ENCODE measurements at places on chromosomes 12 and 14. TPM values are rescaled to one million over a fixed set of nuclear protein-coding genes. Genes with fewer than 3 reads are reported as not detected.

Gene SLC25A47
- not detected for total RNA-seq

Gene SRRM4
- not detected for total RNA-seq

Gene SPRING1
- 27.1 TPM for total RNA-seq

Gene LRP1-AS
- not detected for total RNA-seq

Gene SERPINA12
- total RNA-seq: not detected

Gene ACOT6
- not detected for total RNA-seq

Gene CCDC38
- under 0.01 TPM for total RNA-seq

Gene SIX4
- 15.6 TPM for total RNA-seq

Gene FITM1
- 0.72 TPM for total RNA-seq

Gene EFS
- 9.8 TPM for total RNA-seq

Gene GRIN2B
- not detected for total RNA-seq

Gene SPPL3
- total RNA-seq: 10.9 TPM

Gene CRY1
- total RNA-seq: 18.1 TPM

Gene SLC4A8
- 2.9 TPM for total RNA-seq

Gene KLC1
- 198 TPM for total RNA-seq

Gene CLEC4D
- total RNA-seq: not detected

Gene HEATR5A
- total RNA-seq: 38.3 TPM

Gene LBHD2
- total RNA-seq: not detected

Gene OVCH1
- total RNA-seq: under 0.01 TPM

Gene KLHL33
- total RNA-seq: 0.36 TPM

Gene SSTR1
- total RNA-seq: under 0.01 TPM

Gene KRT80
- total RNA-seq: 0.59 TPM

Gene RPS6KA5
- 1.4 TPM for total RNA-seq

Gene GPR132
- under 0.01 TPM for total RNA-seq

Gene TAS2R42
- total RNA-seq: not detected

Gene PAH
- total RNA-seq: not detected

Gene PAWR
- total RNA-seq: 78.5 TPM

Gene OSGEP
- 47.8 TPM for total RNA-seq

Gene KRT3
- total RNA-seq: not detected

Gene CFAP54
- total RNA-seq: 3.2 TPM

Gene CCDC196
- not detected for total RNA-seq

Gene ACSM4
- not detected for total RNA-seq

Gene TCTN2
- 23.6 TPM for total RNA-seq

Gene SIX1
- 21.5 TPM for total RNA-seq

Gene DACT1
- total RNA-seq: 74.8 TPM

Gene MMP19
- 14.7 TPM for total RNA-seq

Gene DNAI7
- 0.29 TPM for total RNA-seq

Gene CLEC12A
- 0.29 TPM for total RNA-seq

Gene IRF9
- total RNA-seq: 102 TPM

Gene PRH2
- total RNA-seq: not detected

Gene CD27
- not detected for total RNA-seq

Gene GPR68
- 8.5 TPM for total RNA-seq

Gene PROX2
- total RNA-seq: not detected

Gene AHSA1
- 67.0 TPM for total RNA-seq

Gene ANO2
- total RNA-seq: under 0.01 TPM

Gene PCED1B
- 0.29 TPM for total RNA-seq

Gene NOP9
- total RNA-seq: 21.0 TPM

Gene LRCOL1
- not detected for total RNA-seq

Gene LMNTD1
- not detected for total RNA-seq

Gene TMCC3
- 0.36 TPM for total RNA-seq

Gene CBLN3
- 3.5 TPM for total RNA-seq

Gene TRPV4
- 3.2 TPM for total RNA-seq

Gene GLIPR1L1
- not detected for total RNA-seq

Gene KERA
- not detected for total RNA-seq
